Renal pelvis (tissue), 12 donors: ENCODE measurements at places on chromosomes 5 and 9. TPM values are rescaled to one million over a fixed set of nuclear protein-coding genes. Genes with fewer than 3 reads are reported as not detected.
A peak's percentile ranks its signal among the peaks of the same experiment; 100 is the strongest.

DNA sequence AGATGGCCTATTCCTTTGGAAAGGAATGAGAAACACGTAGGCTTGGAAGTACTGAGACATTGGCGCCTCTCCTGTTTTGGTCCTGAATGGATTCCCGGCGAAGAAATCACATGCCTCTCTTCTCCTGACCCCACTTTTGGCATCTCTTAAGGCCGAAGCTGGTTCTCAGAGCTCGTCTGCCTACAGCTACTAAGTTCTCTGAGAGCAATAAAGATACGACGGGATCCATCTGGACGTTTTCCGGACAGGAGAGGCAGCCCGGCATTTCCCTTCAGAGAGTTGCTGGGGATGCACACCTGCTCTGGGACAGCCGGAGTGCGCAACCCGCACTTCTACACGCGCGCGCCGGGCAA, 336.8 kb upstream of the PUM3 start:
- peak; percentile 16 for DNase-seq

DNA sequence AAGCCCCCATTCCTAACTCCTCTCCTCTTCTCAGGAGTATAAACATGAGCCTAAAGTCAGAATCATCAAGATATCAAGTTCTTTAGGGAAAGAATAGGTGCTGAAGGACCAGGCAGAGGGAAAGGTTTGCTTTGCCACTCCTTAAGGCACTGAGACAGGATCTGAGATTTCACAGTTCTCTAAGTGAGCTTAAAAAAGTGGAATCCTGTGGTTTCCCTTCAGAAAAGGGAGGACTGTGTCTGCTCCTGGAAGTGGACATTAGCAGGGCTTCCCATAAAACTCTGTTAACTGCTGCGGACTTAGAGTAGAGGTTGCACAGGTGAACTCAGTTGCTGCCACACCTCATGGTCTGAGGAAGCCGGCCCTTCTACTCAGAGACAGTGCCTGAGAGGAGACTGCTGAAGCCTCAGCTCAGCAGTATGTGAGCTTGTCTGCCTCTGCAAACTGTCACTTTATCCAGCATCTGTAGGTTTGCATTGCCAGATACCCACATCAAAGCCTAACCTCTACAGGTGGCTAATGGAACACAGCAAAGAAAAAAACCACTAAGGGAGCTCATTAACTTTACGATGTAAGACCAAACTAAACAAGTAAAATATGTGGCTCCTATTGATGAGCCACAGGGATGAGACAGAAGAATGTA, 42.9 kb downstream of the RIC1 start:
- no peak for DNase-seq

TXNDC8 gene
- not detected for polyA plus RNA-seq

GRCh38 chr9:121073038-121073437, 1.7 kb upstream of the CNTRL start:
- no peak for DNase-seq

DNA sequence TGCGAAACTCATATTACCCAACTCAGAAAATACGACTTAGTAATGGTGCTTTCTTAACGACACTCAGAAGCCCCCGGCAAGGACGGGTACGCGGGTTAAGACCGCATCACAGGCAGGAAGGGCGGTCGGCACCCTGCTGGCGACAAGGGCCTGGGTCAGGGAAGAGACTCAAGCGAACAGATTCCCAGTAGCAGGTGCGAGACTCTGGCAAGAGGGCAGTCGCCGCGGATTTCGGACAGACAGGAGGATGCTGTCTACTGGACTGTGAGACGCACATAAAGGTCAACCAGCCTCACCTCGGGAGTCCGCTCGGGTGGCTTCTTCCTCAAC, 398 bp downstream of the RAPGEF6 start:
- DNase-seq, result peak; percentile 52

DNA sequence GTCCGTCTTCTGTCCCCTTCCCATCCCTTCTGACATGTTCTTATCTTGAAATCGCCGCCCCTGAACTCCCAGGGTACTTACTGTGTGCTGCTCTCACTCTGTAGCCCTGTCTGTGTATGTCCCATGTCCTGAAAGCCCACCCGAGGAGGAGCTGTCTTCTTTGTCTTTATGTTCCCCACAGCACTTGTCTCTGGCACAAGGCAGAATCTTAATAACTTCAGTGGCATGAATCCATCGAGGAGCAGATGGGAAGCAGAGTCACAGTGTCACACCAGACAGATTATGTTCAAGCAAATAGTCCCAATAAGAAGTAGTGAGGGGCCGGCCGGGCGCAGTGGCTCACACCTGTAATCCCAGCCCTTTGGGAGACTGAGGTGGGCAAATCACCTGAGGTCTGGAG, 29.7 kb upstream of the LTC4S start:
- DNase-seq, result no peak

PCDHB1 gene
- 0.04 TPM for polyA plus RNA-seq

GRCh38 chr5:30347858-30348257, 845.6 kb upstream of the CDH6 start:
- no peak for DNase-seq

SLC6A3 gene
- 0.15 TPM for polyA plus RNA-seq

- DNase-seq, result peak; percentile 60
These were observed 320.7 kb downstream of the ASTN2 start for GRCh38 chr9:117093891-117094844.

GRCh38 chr9:121807069-121807822, 155.8 kb downstream of the DAB2IP start:
- no peak for DNase-seq

GRCh38 chr5:180366326-180366725, 13.2 kb upstream of the GFPT2 start:
- no peak for DNase-seq

CAMK4 gene
- 4.4 TPM for polyA plus RNA-seq

GRCh38 chr5:156834916-156835315, 15.2 kb upstream of the PPP1R2B start:
- no peak for DNase-seq

- no peak for DNase-seq
These were observed 5.4 kb upstream of the FOXB2 start for GRCh38 chr9:77013932-77014596.

SOX30 gene
- 0.68 TPM for polyA plus RNA-seq

GRCh38 chr5:40960037-40960436, 50.7 kb downstream of the C7 start:
- DNase-seq, result no peak

DNA sequence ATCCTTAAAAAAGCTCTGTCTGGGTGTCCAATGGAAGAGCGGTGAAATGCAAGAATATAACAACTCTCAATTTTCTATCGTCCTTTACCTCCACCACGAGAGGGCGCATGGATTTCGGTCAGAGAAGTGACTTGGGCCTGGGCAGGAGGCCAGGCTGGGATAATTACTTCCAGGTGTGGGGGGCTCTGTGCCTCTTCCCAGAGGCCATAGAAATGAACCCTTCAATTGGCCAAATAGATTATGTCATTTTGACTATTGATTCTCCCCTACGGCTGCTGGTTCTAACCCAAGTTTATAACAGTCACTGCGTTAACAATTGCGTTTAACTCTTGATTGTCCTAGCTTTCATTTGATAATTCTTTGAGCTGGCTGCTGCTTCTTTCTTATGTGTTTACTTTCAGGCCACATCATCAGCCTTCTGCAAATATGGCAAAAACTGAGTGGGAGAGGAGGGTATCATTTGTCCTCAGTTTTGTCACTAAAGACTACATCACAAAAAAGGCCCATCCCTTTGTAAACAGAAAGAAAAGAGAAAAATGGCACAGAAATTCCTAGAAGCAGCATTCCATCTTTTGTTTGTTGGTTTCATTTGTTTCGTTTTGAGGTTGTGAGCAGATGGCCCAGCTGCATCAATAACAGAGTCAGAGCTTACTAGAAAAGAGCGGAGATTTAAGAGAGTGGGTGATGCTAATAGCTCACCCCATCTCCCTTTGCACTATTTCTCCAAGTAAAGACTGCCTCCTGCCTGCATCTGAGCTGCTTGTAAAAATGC, 45.4 kb upstream of the ZFR start:
- DNase-seq, result peak; percentile 82

DNA sequence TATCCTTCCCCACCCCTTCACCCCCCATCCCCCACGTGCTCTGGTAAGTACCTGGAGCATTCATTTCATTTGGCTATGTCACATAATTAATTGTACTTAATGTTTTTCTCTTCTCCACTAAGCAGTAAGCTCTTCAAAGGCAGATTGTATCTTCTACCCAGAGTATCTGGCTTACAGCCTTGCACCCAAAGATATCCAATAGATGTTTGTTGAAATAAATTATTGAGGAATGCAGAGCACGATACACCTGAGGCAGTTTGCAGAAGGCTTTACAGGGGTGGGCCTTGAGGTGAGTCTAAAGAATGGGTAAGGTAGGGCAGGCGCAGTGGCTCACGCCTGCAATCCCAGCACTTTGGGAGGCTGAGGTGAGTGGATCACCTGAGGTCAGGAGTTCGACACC, 2.5 kb upstream of the SOWAHA start:
- DNase-seq, result no peak

PNPLA7 gene
- 4.0 TPM for polyA plus RNA-seq

TAS2R1 gene
- not detected for polyA plus RNA-seq

DNA sequence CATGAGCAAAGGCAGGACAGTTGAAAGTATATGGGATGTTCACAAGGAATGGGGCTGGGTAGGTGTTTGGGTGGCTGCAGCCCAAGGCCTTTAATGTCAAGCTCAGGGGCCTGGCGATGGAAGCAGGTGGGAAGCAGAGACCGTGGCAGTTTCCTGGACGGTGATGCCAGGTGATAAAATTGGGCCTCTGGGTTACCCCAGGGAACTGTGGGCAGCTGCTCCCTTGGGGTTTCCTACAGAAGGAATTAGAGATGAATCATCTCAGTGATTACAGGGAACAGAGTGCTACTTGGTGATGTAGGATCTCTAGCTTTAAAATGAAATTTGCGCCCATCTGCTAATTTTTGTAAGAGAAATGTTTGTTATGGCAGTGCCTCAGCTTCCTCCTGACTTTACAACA, 39.2 kb downstream of the TSTD2 start:
- DNase-seq, result no peak

- DNase-seq, result no peak
These were observed 234.2 kb upstream of the ADAMTS16 start for GRCh38 chr5:4905674-4906520.

ABCA1 gene
- polyA plus RNA-seq, result 11.0 TPM

DNA sequence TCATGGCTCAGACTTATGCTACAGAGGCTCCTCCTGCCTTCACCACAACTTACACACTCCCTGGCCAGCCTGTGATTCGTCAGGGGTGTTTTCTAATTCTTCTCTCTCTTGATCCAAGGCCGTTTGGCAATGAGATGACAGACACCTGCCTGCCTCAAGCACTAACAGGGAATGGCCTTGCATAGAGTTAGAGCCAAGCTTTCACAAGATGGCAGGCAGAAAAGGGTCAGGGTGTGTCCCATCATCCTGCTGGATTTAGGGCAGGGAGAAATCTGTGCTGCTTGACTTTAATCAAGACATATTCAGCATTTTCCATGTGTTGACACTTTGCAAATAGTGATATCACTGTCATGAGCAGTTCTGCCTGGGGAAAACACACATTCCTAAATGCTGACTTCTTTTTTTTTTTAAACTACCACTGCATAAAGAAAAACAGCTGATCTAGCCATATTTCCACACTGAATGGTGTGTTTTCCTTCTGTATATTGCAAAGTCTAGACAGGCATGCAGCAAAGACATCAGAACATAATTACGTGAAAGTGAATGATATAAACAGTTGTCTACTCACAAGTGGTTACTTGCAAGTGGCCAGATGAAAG, 95.0 kb upstream of the SLC25A48 start:
- no peak for DNase-seq

TAL2 gene
- 3.3 TPM for polyA plus RNA-seq

- no peak for DNase-seq
These were observed 566.0 kb upstream of the CDH18 start for GRCh38 chr5:20554001-20554400.

DNA sequence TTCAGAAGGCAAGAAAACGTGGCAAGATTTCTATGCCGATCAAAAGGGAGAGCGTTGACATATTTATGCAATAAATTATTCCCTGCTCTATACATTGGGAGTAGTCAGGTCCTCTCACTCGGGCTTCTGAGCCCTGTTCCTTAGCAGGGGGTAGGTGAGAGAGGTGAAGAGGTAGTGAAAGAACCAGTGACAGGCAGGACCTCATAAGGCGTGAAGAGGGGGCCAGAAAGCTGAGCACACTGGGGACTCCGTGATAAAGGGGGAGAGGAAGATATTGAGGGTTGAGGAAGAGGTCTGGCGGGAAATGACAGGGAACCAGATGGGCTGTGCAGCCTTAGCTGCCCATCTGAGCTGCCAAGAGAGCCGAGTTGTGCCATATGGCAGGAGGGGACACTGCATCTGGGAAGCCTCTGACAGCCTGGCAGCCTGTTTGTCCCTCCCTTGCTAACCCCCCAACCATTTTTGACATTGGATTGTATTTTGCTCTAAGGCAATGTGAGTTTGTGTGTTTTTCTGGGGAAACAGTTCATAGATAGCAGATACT, 782 bp upstream of the CDC20B start:
- DNase-seq, result no peak

GRCh38 chr5:68465133-68465532, 249.6 kb downstream of the PIK3R1 start:
- no peak for DNase-seq

LCN1 gene
- not detected for polyA plus RNA-seq

GRCh38 chr5:38330207-38330606, 71.8 kb downstream of the EGFLAM start:
- DNase-seq, result no peak

SPATA31A3 gene
- polyA plus RNA-seq, result not detected

GRCh38 chr5:75985077-75985476, 98.1 kb upstream of the SV2C start:
- DNase-seq, result no peak

GRCh38 chr9:136231478-136232297, 13.9 kb downstream of the QSOX2 start:
- no peak for DNase-seq

RAD17 gene
- 37.2 TPM for polyA plus RNA-seq

PRRX2 gene
- 1.5 TPM for polyA plus RNA-seq

GRCh38 chr9:1707291-1707690, 307.9 kb upstream of the SMARCA2 start:
- peak; percentile 35 for DNase-seq

GRCh38 chr9:22389271-22389670, 57.4 kb upstream of the DMRTA1 start:
- DNase-seq, result no peak

DNA sequence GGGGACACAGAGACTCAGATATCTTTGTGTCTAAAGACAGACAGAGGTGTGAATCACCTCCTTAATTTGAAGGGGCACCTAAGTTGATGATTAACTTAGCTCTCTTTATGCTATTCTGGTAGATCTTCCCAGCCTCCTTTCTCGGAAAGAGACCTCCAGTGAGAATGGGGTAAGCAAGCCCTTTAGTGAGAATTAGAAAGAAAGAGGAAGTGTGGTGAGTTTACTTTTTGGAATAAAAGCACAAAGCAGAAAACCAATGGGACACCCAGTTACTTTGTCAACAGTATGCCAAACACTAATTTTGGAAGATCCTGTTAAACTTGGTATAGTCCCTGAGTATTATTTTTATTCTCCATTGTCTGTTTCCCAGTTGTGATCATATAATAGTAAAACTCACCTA, 302.8 kb upstream of the RASA1 start:
- no peak for DNase-seq

GRCh38 chr9:119956111-119956510, 586.9 kb upstream of the BRINP1 start:
- peak; percentile 44 for DNase-seq

REEP2 gene
- 13.9 TPM for polyA plus RNA-seq

ARL10 gene
- 14.3 TPM for polyA plus RNA-seq
